ENCODE measurements at places on chromosomes 6 and 20.

GRCh38 chr6:41347378-41348050 is 12.1 kb downstream of the NCR2 start:
- DNase-seq = no peak

DNA sequence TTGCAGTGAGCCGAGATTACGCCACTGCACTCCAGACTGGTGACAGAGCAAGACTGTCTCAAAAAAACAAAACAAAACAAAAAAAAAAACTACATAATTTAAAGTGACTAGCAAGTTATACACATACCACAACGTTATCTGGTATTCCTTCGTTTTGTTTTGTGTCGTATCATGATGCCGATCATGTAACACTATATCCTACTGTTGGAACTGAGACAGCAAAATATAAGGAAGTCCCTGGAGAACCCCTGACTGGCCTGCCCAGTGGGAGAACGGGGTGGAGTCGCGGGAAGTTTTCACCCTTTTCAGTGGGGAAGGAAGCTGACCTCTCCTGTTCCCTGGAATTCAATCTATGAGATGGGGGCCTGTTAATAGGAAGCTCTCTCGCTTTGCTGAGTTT is 15.1 kb downstream of the SOX4 start:
- DNase-seq = no peak

- no peak for DNase-seq
Observed at GRCh38 chr6:158625881-158626305, 18.6 kb downstream of the DYNLT1 start.

GRCh38 chr6:128352366-128352765 is 168.0 kb downstream of the PTPRK start:
- no peak for DNase-seq

DNA sequence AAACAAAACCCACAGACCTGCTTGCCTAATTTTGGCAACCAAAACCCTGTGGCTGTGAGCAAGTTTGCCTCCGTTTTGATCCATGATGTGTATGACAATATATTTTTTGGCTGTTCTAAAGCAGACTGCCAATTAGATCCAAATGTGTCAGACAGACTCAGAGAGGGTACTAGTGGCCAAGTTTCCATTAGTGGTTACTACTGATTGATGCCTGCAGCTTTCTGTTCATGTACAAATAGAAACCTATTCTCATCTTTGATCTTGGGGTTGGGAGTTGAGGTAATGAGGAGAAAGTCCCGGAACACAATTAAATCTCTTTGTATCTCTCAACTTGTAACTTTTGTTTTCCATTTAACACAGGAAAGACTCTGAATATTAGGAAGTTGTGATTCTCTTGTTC is 100.9 kb downstream of the RNF144B start:
- no peak for DNase-seq

DNA sequence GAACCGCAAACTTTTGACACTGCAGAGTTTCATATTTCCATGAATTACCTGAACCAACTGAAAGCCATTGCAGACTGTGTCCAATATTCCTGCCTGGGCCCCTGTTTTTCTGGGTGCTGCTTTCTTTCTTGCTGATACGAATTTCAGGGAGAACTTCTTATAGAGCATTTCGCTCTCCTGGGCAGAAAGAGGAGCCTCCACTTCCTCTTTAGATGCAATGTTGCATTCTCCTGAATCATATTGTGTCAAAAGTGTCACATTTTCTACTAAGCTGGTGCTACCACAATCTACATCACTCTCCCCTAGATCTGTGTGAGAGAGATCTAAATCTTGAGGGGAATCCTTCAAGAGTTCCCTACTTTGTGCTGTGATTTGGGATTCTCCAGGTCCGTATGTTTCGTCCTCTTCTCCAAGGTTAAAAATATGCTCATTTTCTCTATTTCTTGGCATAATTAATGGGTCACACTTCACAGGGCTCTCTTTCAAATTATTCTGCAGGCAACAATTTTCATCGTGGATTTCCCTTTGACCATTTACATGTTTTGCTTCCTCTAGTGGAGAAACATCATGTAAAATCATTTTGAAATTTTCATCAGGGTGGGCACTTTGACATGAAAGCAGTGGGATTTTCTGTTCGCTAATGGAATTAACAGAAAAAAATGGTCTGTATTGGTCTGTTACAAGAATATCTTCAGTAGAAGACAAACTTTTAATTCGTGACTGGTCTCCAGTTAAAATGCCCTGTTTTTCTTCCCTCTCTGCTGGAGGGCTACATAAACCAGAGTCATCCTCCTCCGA is 102.3 kb downstream of the DST start:
- no peak for DNase-seq

DNA sequence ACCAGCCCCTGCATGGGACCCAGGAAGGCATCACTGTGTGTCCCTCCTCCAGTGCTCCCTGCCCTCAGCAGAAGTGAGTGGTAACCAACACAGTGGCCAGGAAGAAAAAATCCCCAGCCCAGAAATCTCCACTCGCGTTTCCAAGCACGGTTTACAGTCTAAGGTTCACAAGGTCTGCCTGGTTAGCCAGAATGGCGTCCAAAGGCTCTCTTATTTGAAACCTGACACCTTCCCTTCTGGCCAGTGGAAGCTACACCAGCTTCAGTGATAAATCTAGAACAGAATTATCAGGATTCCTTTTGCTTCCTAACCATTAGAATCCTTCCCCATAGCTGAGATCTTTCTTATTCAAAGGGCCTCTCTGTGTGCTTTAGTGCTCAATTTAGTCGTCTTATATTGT is 9.2 kb downstream of the LY86 start:
- DNase-seq = no peak

GRCh38 chr6:20302168-20302567 is 89.9 kb upstream of the MBOAT1 start:
- no peak for DNase-seq

DNA sequence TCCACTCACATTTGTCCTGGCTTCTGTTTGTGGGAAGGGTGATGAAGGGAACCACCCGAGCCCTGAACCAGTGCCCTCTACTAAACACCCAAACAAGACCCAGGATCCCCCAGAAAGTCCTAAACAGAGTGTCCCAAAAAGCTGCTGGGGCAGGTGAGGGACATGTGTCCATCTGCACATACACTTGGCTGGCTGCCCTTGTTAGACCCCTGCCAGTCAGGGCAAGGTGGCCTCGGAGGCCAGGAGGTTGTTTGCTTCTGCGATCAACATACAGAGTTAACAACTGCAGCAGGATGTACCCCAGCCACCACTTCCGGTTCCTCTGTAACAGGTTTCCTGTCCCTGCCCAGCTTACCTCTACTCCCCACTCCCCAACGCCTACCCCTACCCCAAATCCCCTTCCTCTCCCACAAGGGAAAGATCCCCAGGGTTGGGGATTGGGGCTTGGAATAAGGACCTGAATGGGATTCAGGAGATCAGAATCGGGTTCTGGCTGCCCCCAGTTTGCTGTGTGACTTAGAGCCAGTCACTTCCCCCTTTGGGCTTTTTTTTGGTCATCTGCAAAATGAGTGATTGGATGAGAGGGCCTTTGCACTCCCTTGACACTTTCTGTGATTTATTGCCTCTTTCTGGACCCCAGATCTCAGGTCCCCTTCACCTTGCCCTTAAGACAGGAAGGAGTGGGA is 13.9 kb downstream of the DEF6 start:
- DNase-seq = no peak

GRCh38 chr6:36018339-36018738 is 6.1 kb downstream of the SLC26A8 start:
- DNase-seq = no peak

GRCh38 chr6:18168264-18168663 is 13.0 kb downstream of the KDM1B start:
- no peak for DNase-seq

GRCh38 chr6:66179361-66179760 is 472.3 kb upstream of the EYS start:
- no peak for DNase-seq

DNA sequence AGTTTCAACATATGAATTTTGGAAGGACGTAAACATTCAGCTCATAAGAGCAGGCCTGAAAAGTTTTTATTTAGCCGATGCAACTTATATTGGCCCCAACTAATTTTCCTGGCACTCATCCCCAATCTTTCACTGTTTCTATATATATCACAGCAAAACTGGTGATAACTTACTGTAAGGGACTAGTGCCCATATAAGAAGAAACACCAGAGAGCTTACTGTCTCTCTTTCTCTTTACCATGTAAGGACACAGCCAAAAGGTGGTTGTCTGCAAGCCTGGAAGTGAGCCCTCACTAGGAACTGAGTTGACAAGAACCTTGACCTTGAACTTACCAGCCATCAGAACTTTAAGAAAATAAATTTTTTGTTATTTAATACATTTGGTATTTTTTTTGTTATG is 807.4 kb upstream of the CITED2 start:
- no peak for DNase-seq

Measured in T-helper 2 cell (primary cell).